ENCODE measurements at places on chromosomes 5 and 9. TPM values are rescaled to one million over a fixed set of nuclear protein-coding genes. Genes with fewer than 3 reads are reported as not detected.

Gene SLC34A3
- total RNA-seq, result not detected

- DNase-seq, result no peak
These were observed 40.3 kb upstream of the LRRC70 start for GRCh38 chr5:62538017-62538942.

DNA sequence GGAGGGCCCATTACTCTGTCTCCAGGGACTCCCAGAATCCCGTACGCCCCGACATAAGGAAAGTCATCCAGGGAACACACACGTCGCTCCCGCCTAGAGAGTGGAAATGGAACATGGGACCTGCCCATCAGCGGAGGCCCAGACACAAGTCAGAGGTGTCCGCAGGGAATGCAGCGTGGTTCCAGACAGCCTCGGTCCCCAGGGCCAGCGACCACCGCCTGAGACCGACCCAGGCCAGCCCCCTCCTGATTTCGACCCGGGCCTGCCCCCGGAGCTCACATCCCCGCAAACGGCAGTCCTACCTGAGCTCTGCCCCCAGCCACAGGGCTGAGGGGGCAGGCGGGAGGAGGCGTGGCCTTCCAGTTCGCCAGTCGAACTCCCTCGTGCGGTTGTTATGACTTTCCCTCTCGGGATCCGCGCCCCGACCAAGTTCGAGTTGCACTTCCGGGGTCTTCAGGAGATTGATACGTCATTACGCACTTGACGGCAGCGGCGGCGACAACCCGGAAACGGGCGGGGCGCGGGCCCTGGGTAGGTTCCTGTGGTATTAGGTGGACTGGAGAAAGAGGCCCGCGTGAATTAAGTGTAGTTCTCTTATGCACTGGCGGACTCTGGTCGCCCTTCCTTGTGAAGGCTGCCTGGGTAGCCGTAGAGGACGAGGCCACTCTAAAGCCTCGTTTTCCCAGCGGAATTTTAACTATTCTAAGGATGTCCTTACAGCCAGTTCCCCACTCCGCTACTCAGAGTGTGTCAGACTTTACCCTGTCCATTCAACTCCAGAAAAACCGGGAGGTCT is 370.0 kb upstream of the POU5F2 start:
- peak; percentile 98 for DNase-seq

DNA sequence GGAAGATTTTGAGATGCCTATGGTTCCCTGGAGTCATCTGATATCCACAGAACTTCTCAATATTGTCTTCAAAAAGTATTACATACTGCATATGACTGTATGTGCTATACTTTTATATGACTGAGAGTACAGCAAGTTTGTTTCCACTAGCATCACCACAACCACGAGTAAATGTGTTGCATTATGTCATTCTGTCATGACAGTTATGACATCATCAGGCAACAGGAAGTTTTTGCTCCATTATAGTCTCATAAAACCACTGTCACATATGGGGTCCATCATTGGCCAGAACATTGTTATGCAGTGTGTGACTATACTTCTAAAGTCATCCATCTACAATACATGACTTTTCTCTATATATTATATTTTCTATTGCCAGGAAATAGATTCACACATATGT is 831.7 kb downstream of the SEMA5A start:
- DNase-seq, result no peak

- no peak for DNase-seq
These were observed 998 bp downstream of the SLC23A1 start for GRCh38 chr5:139381837-139382761.

DNA sequence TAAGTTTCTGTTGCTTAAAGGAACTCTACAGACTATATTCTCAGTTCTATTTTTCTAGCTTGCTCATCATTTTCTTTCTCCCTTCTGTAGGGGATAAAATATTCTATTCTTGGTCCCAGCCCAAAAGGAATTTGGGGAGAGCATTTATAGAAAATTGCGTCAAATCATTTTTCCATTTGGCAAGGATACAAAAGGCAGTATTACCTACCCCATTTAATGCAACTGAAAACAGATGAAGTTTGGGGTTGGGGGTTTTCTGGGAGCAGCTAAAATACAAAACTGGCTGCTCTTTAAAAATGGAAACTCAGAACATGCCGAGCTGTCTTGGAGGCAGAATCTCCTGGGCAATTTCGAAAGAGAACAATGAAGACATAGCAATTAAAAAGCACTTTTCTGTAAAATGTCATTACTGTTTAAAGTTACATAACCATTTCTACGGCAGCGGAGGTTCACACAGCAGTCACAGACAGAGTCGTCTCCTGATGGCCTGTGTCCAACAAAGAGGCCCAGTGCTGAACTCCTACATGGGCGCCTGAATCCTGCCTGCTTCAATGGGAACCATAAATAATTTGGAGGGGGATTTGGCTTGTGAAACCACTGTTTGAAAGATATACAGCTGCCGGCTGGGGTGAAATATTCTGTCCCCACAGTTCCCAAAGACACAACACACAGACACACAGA is 152.4 kb downstream of the BRINP1 start:
- DNase-seq, result peak; percentile 90

GRCh38 chr9:7316967-7317366 is 482.6 kb downstream of the DMAC1 start:
- DNase-seq, result no peak

Gene PLAC8L1
- total RNA-seq, result not detected

DNA sequence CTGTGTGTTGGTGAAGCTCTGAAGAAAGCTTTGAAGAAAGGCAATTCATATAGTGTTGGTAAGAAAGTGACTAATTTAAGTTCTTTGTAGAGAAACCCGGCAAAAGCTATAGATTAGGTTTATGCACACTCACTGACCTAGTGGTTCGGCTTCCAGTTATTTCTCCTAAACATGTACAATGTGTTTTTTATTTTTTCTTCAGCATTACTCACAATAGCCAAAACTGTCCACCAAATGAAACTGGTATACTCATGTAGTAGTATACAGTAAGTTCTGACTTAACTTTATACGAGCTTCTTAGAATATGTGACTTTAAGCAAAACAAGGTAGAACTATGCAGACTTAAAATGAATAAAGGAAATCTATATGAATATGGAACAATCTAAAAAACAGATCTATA is 44.8 kb downstream of the PJA2 start:
- no peak for DNase-seq

Gene SLC1A3
- total RNA-seq, result 35.5 TPM

DNA sequence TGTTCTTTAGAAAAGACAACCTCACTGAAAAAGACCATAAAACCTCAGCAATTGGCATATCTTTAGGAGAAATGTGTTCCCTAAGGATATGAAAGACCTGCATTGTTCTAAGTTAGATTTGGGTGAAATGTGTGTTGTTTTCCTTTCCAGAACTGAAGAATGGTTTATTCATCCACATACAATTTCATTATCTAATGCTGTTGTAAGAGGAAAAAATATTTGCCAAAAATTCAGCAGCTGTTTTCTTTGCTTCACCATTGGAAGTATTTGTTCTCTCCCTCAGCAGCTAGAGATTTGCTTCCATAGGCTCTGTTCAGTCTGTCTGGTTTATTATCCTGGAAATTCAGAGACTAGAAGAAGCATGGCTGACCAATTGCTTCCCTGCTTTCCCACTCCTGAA is 150.9 kb downstream of the ISOC1 start:
- DNase-seq, result no peak

DNA sequence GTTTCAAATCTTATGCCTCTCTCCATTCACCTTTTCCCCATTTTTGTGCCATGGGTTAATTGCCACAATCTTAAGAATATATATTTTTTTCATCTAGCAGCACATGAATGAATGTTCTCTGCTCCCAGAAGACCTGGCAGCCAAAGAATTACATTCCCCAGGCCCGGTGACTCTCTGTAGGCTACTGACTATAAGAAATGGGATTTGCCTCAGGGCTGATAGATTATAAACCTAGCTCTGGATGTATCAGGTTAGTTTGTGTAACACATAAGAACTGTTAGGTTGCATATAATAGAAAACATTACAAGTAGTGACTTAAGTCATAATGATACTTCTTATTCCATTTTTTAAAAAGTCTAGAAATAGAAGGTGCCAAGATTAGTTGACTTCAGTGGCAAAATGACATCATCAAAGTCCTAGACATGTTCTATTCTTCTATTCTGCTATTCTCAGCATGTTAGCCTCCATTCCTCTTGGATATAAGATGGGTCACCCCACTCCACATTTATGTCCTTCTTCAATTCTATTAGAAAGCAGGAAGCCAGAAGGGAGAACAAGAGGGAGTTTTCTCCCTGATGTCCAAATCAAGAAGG is 10.9 kb upstream of the ZNF474 start:
- DNase-seq, result no peak

Gene PIK3R1
- 128 TPM for total RNA-seq

DNA sequence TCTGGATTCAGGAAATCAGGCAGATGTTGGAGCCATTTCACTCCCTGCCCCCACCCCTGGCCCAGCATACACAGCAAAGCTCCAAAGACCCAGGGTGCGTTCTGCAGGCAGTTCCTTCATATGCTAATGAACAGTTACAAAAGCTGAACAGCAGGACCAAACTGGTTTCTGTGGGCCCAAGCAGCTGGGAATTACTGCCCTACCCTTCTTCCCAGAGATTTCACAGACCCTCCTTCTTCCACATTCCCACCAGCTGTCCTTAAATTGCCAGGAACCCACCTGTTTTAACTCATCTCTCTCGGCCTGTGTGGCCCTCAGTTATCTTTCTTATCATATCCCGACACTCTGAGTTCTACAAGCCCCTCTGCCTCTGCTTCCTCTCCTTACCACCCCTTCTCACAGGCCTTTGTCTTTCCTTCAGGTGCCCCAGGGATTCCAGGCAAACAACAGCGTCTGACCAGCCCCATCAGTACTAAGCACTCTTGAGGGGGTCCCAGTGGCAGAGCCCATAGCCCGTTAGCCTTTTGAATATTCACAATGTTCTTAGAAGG is 10.6 kb upstream of the F2RL1 start:
- peak; percentile 33 for DNase-seq

Gene SLC6A19
- not detected for total RNA-seq

- DNase-seq, result no peak
These were observed 99.8 kb downstream of the ESM1 start for GRCh38 chr5:54885636-54886035.

Gene PCDHGC3
- total RNA-seq, result 116 TPM

- DNase-seq, result peak; percentile 73
These were observed 543 bp downstream of the MTMR12 start for GRCh38 chr5:32312197-32312594.

DNA sequence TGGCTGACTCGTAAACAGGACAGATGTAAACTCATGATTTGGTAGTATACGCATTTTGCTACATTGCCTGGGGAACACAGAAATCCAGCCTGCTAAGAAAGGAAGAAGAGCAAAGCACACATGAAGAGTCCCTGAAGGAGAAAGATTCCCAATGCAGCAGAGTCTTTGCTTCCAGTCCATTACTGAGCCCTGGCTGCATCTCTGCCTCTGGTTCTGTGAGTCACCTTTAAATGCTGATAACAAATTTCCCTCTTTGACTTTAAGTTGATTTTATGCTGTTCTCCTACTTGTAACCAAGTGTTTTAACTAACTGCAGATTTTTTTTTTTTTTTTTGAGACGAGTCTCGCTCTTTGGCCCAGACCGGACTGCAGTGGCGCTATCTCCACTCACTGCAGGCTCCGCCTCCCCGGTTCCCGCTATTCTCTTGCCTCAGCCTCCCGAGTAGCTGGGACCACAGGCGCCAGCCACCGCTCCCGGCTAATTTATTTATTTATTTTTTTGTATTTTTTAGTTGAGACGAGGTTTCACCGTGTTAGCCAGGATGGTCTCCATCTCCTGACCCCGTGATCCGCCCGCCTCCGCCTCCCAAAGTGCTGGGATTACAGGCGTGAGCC is 8.5 kb upstream of the PRXL2C start:
- no peak for DNase-seq

Gene KCTD16
- 0.63 TPM for total RNA-seq

DNA sequence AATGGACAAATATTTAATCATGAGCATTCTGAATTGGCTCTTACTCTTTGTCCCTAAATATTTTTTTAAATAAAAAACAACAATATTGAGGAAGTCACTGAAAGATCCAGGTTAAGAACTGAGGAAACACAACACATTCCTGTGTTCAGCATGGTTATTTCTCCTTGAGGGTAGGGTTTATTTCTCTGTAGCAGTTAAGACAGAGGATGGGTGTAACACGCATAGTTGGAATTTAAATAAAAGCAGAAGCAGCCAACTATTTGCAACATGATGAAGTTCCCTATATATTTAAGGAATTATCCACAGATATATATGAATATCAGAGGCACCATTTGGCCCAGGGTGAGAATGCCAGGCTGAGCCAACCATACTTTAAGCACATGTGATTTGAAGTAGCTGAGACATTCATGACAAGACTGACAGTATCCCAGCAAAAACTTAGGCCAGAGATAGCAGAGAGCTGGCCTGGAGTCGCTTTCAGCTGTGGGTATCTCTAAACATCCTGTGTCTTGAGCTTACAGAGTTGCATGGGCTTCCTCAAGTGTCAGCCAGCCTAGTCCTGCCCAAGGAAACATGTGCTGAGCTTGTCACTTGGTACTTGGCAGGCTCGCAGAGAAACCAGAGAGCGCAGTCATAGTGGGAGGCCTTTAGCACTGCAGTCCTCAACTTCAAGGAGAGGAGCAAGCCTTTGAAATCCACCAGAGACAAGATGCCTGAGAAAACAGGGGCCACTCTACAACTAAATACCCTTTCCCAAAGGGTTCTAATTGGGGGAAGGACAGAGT is 43.6 kb downstream of the SEMA5A start:
- DNase-seq, result peak; percentile 91

GRCh38 chr9:112699230-112699629 is 18.7 kb downstream of the INIP start:
- no peak for DNase-seq

DNA sequence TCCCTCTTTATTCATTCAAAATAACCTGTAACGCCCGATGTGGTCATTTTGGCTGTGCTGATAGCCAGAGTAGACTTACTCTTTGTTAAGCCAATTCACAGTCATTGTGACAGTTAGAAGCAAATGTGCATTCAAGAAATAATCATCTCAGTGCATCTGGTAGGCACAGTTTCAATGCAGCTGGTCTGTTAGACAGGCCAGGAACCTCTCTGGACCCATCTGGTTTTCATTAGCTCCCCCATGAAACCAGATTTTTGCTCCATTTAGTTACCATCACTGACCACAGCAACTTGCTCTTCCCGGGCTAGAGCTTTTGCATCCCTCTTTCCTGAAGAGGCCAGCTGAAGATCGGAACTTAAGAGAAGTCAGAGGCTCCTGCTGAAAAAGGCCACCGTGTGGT is 284.2 kb downstream of the NSG2 start:
- no peak for DNase-seq

GRCh38 chr5:38803246-38803645 is 42.6 kb upstream of the OSMR start:
- peak; percentile 67 for DNase-seq

DNA sequence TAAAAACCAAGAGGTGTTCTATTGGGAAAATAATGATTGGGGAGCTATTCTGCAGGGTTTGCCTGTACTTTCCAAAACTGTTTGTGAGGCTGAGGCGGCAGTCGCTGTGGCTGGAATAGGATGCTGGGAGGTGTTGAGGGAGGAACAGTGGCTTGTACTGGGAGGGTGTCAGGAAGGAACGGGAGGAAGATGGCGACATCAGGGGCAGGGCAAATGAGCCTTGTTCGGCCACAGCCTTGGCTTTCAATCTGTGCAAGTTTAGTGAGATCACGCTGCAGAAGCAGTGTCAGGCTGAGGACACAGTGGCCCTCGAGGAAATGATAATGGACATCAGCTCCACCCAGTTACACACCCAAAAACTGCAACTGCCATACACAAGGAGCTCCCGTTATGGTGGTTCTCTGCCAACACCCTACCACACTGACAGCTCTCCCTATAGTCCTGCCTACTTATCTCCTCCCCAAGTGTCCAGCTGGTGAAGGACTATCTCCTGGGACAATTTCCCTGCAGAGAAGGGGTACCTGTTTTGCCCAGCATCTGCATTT is 27.3 kb downstream of the KIF2A start:
- no peak for DNase-seq

Measured in lung (tissue), 17 donors.